ENCODE measurements at places on chromosomes 6 and 20.

DNA sequence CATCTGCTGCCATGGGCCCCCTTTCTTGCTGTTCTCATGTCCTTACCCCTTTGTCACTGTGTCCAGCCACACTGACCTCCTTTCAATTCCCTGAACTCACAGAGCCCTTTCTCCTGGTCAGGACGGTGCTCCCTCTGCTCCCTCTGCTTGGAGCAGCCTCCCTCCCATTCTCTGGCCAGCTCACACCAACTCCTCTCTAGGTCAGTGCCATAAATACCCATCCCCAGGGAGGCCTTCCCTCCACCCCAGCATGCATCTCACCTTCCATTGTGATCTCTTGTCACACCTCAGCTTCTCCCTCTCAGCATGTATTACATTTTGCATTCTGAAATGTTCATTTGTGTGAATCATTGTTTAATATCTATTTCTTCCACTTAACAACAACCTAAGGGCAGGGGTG lies 86.4 kb upstream of the PRND start:
- DNase-seq, result no peak

DNA sequence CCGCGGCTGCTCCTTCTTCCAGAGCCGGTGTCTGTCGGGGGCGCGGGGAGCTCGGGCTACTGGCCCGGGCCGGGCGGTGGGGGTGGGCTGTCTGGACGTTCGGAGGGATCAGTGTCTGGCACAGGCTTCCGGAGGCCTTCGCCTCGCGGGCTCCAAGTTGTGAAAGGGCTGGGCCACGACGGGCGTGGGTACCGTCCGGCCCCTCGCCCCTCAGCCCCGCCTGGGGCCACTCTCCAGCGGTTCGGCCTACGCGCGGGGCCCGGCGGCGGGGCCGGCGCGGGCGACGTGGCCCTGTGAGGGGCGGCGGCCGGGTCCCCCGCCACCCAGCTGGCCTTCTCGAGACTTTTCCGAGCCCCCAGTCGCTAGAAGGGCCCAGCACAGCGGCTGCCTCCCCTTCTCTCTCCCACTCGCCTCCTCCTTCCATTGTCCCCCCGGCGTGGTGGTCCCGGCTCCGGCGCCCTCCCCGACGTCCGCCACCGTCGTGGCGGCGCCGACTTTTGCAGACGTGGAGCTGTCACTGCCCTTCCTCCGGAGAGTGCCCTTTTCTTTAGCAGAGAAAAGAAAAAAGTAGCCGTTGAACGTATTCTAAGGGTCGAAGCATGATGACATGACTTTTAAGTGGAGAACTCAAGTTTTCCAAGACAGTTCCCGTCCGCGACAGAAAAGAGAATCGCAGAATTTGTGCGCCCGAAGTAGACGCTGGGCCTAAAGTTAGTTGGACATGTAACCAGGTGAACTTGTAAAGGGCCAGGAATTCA lies 571 bp downstream of the ITCH start:
- DNase-seq, result no peak

- DNase-seq, result no peak
These were observed 88.9 kb upstream of the FOXQ1 start for GRCh38 chr6:1222728-1223595.

DNA sequence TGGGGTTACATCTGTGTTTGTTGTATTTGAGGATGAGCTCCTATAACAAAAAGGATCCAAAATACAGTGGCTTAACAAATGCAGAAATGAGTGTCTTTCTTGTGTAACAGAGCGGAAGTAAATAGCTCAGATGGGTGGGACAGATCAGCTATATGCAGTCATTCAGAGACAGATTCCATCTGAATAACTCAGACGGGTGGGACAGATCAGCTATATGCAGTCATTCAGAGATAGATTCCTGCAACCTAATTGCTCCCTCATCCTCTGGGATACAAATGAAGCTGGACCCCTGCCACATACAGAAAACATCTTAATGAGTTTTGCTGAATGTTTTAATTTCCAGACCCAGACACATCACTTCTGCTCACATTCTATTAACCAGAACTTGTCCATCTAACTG lies 332.3 kb downstream of the BCKDHB start:
- no peak for DNase-seq

- DNase-seq, result no peak
These were observed 111.6 kb downstream of the SNX5 start for GRCh38 chr20:17856837-17857605.

GRCh38 chr6:139030228-139030963 lies 1.9 kb downstream of the ABRACL start:
- no peak for DNase-seq

DNA sequence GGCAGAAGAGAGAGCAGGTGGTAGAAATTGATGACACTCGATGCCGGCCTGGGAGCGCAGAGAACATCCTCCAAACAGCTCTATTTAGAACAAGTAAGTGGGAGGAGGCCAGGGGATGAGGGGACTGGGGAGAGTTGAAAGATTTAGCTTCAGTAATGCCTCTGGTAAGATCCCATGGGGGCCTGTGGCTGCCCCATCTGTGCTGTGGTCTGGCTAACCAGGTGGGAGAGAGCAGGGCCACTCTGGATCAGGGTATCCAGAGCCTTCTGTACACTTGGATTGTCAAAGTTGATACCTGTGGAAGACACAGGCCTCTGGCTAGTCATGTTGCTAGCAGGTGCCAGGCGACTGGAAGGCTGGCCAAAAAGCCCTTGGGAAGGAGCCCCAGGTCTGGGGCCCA lies 27.6 kb downstream of the NCOA5 start:
- no peak for DNase-seq

DNA sequence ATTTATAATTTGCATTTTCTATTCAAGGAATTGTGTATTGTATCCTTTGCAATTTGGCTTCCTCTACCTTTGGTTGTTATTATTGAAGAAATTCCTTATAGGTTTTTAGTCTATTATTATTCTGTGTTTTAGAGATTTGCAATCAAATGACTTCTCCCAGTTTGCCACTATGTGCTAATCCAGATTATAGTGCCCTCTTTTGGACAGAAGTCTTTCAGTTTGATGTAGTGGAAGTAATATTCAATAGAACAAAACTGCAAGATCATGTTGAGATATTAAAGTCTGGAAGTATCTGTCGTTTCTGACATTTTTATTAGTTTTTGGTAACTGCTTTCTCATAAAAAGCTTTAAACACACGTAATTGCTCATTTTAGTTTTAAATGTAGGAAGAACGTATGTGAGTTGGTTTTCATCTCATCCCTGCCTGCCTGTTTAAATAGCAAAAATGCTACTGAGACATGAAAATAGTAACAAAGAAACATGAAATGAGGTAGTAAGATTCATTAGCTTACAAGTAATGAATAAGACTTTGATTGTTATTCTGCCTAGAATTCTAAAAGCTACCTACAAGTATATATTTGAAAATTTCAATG lies 72.8 kb downstream of the RTN4IP1 start:
- DNase-seq, result no peak

DNA sequence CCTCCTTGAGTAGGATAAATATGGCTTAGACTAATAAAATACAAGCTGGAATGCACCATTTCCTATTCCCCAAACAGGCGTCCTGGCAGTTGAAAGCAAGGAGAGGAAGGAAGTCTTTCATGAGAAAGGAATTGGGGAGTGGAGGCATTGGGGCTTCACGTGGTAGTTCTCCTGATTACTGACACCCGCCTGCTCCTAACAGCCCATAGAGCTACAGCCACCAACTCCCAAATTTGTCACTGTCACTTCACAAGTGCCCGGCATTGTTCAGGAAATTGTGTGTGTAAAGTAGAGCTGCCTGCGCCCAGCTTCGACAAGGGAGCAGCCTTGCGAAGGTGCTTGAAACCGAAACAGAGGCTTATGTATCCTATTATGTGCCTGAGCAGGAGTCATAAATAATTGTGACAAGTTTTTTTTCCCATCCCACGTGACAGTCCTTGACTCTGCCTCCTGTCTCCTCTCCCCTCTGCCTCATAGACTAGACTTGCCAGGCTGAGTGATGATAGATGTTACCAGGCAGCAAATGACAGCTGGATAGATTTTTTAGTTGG lies 301.7 kb upstream of the ZFP64 start:
- no peak for DNase-seq

GRCh38 chr6:13465734-13466133 lies 21.7 kb downstream of the GFOD1 start:
- no peak for DNase-seq

DNA sequence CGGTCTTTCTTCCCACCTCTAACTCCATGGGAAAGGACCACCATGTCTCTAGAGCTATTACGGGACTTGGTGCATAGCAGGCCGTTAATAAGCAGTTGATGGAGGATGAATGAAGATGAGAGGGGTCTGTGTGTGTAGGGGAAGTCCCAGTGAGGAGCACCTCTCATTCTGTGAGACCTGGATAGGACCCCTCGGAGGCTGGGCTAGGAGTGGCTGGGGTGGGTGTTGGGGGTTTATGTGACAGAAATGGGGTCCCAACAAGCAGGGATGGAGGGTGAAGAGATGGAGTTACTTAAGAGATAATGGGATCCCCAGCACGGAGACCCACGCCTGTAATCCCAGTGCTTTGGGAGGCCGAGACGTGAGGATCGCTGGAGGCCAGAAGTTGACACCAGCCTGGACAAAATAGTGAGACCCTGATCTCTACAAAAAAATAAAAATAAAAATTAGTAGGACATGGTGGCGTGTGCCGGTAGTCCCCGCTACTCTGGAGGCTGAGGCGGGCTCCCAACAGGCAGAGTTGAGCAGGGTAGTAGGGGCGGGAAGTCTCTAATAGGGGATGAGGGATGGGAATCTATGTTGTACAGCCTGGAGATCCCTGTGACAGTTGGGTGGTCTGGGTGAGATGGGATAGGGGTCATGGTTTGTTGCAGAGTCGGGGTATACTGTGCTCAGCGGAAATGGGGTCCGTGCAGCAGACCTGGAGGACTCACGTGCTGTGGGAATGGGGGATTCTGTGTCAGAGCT lies 677 bp upstream of the ZNF341 start:
- no peak for DNase-seq

- DNase-seq, result no peak
These were observed 202.7 kb downstream of the MAFB start for GRCh38 chr20:40486297-40486696.

GRCh38 chr6:134190883-134191282 lies 127.0 kb downstream of the SGK1 start:
- no peak for DNase-seq

GRCh38 chr6:6357032-6357431 lies 36.6 kb upstream of the F13A1 start:
- DNase-seq, result no peak

- DNase-seq, result no peak
These were observed 123.4 kb downstream of the PKHD1 start for GRCh38 chr6:51963980-51964379.

DNA sequence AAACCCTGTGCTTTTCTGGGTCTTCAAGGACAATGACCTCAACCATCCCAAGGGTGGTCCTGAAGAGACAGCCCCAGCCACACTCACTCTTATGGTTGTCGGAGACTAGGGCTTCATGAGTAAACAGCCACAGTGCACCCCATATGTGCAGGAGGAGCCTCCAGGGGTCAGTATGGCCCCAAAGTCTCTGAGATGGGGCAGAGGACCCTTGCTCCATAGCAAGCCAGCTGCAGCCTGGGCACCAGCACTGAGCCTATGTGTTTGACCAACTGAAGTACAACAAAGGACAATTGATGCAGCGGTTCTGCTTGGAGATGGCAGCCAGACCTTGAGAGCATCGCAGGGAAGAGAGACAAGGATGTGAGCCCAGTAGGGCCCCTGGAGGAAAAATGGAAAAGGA lies 112.2 kb downstream of the LRFN2 start:
- no peak for DNase-seq

- no peak for DNase-seq
These were observed 33.8 kb upstream of the NT5E start for GRCh38 chr6:85416049-85416448.

DNA sequence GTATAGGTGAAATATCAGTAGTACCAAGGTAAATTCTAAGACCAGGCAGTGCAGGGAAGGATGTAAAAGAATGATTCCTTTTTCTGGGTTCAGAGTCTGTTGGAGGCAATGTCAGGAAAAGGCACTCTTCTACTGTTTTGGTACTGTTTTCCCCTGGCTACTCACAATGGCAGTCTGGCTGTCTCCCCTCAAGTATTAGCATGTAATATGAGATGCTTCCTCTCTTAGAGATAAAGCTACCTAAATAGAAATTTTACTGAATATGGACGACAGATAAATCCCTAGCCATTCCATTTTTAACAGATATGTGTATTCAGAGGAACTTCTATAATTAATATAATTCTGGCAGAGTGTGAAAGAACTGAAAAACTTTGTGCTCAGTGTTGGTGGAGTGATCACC lies 3.5 kb downstream of the RNF8 start:
- no peak for DNase-seq

GRCh38 chr20:6051505-6051904 lies 2.4 kb downstream of the LRRN4 start:
- DNase-seq, result no peak

DNA sequence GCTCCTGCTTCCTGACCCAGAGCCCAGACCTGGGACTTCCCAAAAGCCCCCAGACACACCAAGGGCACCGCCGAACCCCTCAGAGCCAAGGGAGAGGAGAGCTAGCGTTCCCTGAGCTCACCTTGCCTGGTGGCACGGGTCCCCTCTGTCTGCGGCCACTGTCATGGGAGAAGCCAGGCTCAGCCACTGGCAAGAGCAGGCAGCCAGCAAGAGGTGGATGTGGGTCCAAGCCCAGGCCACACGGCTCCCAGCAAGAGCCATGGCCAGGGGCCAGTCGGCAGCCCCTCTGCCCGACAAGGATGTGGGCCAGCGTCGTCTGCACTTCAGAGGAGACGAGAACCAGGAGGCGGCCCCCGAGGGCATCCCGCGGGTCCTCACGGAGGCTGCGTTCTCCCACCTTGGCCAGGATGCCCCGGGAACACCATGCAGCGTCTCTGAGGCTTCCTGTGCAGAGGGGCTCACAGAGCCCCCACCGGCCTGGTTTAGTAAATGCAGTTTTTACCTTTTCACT lies 2.2 kb upstream of the PPDPF start:
- DNase-seq, result no peak

DNA sequence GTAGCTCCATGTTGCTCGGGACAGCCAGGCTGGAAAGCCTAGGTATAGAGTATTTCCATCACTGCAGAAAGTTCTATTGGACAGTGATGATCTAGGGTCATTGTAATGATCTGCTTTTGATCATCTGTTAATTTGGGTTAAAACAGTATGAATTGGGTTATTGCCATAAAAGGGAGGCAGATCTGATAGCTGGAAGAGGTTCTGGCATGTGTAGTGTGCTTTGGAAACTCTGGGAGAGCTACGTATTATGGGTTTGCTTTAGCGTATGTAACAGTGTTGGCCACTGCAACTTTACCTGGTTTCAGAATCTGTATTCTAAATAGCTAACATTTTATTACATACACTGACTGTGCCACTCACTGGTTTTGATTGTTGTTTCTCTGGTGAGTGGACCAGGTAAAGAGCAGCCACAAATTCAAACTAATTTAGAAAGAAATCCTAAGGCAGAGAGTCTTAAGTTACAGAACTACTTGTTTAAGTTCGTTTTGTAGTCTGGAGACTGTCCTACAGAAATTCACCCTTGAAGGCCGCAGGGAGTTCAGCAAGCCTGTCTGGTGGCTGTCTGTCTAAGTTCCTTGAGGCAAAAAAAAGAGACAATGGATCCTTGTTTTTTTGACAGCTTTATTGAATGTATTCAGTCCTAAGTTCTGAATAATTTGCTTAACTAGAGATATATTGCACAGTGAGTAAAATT lies 300.3 kb downstream of the PRL start:
- DNase-seq, result no peak

GRCh38 chr6:107787589-107787960 lies 36.5 kb downstream of the SCML4 start:
- DNase-seq, result no peak
